ENCODE measurements at places on chromosomes 4 and X.

DNA sequence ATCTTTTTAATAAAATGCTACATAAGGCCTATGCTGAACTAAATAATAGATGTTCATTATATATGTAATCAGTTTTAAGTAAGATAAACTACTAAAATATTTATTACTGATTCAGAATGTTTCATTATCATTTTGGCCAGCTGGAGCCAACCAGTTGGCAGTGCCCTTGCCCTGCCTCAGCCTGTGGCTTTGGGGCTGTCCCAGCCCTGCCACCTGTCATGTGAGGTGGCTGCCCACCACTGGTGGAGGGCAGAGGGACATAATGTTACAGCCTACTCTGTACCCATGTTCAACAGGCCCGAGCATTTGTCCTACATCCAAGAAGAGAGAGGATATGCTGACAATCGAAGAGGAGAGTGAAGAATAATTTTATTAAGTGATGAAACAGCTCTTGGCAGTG, 422.2 kb downstream of the SPIN4 start:
- DNase-seq: no peak

GRCh38 chrX:77945910-77946545, 23.4 kb downstream of the PGAM4 start:
- DNase-seq: no peak

GRCh38 chr4:26083987-26084386, 170.0 kb downstream of the SMIM20 start:
- no peak for DNase-seq

- DNase-seq: no peak
Observed at GRCh38 chr4:45007508-45007907, 281.2 kb upstream of the GNPDA2 start.

DNA sequence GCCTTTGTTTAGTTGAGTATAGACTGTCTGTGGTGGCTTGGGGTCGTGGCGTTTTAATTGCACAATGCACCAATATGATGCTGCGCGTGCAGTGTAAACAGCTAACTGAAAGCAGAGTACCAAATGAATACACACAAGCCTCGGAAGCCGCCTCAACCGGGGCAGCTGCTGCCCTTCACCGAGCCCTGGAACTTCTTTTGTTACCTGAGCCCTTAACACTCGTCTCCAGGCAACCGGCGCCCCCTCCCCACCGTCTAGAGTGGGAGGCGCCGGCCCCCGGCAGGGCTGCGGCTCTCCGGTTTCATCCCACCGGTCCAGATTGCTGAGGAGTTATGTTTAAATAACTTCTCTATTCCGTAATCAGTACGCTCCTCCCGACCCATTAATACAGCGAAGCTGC, 173.2 kb upstream of the TBL1X start:
- no peak for DNase-seq

DNA sequence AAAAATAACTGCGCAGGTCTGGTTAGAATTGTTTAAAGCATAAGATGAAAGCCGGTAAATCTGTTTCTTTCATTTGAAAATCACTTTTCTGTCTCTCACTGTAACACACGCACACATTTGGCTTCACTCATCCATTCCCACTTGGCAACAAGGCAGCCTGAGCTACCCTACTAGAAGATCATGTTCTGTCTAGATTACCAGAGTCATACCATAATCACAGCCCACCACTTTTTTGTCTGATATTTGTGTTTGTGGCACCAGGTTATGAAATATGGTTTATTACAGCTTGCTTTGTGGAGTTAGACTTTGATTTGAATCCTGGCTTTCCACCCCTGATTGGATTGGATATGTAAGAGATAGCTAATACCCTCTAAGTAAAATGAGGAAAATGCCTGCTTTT, 2.2 kb downstream of the USO1 start:
- DNase-seq: no peak

- DNase-seq: no peak
Observed at GRCh38 chrX:17361620-17362019, 13.4 kb upstream of the NHS start.

GRCh38 chr4:54099748-54100574, at the start of gene GSX2:
GSX2 (plus strand) TSS chr4:54100163; CDS start chr4:54100345, 182 bp downstream.
- peak; percentile 60 for DNase-seq

GRCh38 chrX:66163447-66163846, 600 bp upstream of the HEPH start:
- no peak for DNase-seq

- no peak for DNase-seq
Observed at GRCh38 chr4:76765473-76766183, 132.3 kb downstream of the SOWAHB start.

- DNase-seq: no peak
Observed at GRCh38 chrX:71372388-71372787, 6.2 kb downstream of the TAF1 start.

DNA sequence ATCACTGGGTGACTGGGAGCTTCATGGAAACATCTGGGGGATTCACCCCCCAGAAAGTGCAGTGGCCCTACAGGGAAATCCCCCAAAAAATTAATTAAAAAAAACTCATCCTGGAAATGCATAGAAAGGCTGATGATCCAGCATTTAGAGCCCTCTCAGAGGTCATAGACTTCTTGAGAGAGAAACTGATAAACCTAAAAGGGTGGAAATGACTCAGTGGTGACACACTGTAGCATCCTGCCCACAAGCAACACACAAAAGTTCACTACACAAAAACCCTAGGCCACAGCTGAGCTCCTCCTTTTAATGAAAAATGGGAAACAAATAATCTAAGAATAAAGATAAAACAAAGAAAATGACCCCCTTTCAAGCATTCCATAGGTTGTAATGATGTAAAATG, 911.5 kb downstream of the GLUD2 start:
- DNase-seq: no peak

Measured in spinal cord (tissue), 10 donors.